ENCODE measurements at places on chromosomes 16 and 17.

- DNase-seq: no peak
These were observed 47.6 kb downstream of the MYH13 start for GRCh38 chr17:10325031-10325695.

- DNase-seq: no peak
These were observed 188.9 kb downstream of the CPPED1 start for GRCh38 chr16:12614662-12615278.

- no peak for DNase-seq
These were observed 17.8 kb downstream of the MBTPS1 start for GRCh38 chr16:84098939-84099338.

- no peak for DNase-seq
These were observed 40.0 kb downstream of the HS3ST3A1 start for GRCh38 chr17:13561606-13562270.

DNA sequence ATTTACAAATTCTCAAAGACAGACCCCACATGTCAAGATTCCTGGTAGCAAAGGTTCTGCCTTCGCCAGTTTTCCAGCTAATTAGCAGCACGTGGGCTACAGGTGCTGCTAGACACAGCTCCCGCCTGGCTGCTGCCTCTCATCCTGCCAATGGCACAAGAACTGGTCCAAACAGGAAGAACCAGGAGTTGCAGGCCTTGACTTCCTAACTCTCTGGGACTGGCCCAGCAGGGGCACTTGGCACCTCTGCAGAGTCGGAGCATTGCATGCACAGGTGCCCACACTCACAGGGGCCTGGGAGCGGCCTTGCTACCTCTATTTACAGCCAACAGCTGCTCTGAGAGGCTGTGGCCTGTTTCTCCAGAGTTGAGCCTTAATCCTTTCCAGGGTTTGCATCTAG is 39.6 kb downstream of the TK2 start:
- DNase-seq: no peak

GRCh38 chr17:49277638-49278037 is 47.1 kb upstream of the PHOSPHO1 start:
- no peak for DNase-seq
